ENCODE measurements at places on chromosomes 4 and X.

DNA sequence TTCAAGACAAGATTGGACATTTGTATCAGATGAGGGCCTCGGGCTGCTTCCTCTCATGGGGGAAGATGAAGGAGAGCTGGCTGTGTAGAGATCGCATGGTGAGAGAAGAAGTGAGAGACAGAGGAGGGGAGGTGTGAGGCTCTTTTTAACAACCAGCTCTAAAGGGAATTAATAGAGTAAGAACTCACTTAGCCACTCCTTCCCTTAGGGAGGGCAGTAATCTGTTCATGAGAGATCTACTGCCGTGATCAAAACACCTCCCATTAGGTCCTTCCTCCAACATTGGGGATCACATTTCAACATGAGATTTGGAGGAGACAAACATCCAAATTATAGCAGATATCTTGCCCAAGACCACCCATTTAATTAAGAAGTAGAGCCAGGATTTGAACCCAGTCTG is 97.0 kb downstream of the ARX start:
- no peak for DNase-seq

- no peak for DNase-seq
Measured at GRCh38 chr4:88134111-88134510, 24.3 kb downstream of the ABCG2 start.

- DNase-seq: no peak
Measured at GRCh38 chrX:153511784-153512500, 5.5 kb upstream of the ATP2B3 start.

DNA sequence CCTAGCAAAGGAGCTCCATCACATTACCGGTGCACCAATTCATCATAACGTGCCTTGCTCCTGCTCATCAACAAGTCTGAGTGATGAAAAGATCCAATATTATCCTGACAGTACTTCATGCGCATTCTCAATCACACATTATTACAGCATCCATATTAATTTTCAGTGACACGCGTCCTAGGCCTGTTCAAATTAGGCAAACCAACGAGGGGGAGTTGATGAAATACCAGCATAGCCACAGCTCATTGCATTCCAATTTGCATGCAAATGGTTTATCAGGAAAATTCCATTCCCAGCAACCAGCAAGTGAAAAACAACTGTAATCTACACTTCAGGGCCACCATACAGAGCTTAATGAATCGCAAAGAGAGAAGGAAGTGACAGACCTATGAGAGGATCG is 236.9 kb downstream of the DCLK2 start:
- DNase-seq: peak; percentile 19

- DNase-seq: no peak
Measured at GRCh38 chr4:6576512-6576911, 1.5 kb downstream of the MAN2B2 start.

GRCh38 chr4:44071959-44072955 is 376.4 kb downstream of the KCTD8 start:
- DNase-seq: no peak

DNA sequence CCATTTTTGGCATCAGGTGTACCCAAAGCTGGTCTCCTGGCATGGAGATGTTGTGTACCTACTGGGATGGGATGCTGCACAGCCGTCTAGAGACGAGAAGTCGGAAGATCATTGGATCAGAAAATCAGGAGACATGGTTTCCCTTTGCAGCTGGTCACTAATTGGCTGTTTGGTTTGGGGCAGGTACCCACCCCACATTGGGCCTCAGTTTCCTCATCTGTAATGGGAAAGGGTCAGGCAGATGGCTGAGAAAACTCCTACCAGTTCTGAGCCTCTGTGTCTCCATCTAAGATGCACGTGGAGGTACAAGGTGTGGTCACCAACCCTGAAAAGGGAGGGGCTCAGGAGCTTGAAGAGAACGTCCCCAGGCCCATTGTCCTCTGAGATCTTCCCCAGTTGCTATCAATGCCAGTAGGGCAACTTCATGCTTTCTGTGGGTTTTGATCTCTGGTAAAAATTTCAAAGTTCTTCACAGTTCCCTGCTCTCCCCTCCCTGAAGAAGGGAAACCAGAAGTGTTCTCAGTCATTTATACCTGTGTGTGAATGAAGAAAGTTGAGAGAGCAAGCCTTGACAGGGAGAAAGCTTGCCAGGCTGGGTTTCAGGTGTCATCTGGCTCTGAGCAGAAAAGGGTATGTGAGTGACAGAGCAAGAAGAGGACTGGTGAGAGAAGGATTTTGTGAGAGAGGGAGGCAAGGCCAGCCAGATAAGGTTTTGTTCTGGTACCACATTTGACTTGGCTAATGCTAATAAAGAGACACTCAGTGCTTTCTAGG is 15.1 kb downstream of the TSC22D3 start:
- DNase-seq: no peak

Data from HAP-1 (cell line).